ENCODE measurements at places on chromosomes 7 and 10. TPM values are rescaled to one million over a fixed set of nuclear protein-coding genes. Genes with fewer than 3 reads are reported as not detected.

Gene GALNT17
- total RNA-seq, result not detected

Gene CALHM3
- total RNA-seq, result not detected

DNA sequence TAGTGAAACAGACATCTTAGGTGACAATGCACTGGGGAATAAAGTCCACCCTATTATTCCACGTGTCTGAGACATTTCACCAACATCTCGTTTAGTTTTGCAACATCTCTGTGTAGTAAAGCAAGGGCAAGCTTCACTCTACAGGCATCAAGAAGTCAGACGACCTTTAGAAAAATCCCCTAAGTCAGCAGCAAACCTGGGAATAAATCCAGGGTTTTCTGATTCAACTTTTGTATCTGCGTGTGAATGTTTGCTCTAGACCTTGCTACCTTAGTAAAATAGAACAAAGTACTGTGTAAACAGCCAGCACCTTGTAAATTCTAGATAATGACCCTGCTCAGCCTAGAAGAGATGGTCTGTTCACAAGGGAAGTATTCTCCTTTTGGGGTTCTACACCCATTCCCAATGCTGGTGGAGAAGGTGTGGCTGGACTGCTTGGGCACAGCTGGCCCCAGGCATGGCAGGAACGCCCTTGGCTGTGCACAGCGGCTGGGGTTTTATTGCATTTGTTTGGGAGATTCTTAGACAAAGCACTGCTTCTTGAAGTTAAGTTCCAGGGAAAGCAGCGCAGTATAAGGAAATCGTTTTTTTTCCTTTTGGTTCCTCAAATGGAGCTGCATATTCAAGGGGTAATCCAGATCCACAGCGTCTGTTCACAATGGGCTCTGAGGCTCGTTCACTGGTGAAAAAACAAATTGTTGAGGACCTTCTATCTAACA lies 38.3 kb upstream of the GALNTL5 start:
- H3K27me3 ChIP-seq, result peaks cover 9% of the 10 kb centered on the region
- H3K27ac ChIP-seq, result no peak overlapping the region
- DNase-seq, result no peak
- no peak overlapping the region for H3K4me3 ChIP-seq

- no peak for DNase-seq
- peaks cover 5% of the 10 kb centered on the region for H3K27me3 ChIP-seq
- no peak overlapping the region for H3K4me3 ChIP-seq
- H3K4me1 ChIP-seq, result no peaks in the 10 kb centered on the region
- H3K36me3 ChIP-seq, result no peaks in the 10 kb centered on the region
Observed at GRCh38 chr7:70703785-70704184, 428.2 kb upstream of the GALNT17 start.

DNA sequence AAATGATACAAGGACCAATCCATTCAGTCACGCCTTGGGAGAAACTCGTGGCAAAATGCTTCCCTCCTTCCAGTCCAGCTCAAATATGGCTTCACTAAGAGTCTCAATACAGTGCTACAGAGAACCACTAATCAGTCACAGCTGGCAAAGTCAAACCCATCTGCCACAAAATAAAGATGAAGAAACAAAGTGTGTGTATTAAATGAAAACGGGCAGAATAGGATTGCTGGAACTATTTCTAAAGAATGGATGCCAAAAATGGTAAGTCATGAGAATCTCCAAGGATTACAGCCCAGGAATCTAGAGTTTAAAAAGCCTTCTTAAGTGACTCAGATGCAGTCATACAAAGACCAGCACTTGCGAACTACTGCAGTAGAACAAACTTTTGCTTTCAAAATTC lies 61.9 kb downstream of the CACUL1 start:
- H3K4me1 ChIP-seq, result peaks cover 14% of the 10 kb centered on the region
- no peak for DNase-seq
- H3K27me3 ChIP-seq, result no peaks in the 10 kb centered on the region
- H3K36me3 ChIP-seq, result peaks cover 19% of the 10 kb centered on the region
